ENCODE measurements at places on chromosomes 3 and 15. TPM values are rescaled to one million over a fixed set of nuclear protein-coding genes. Genes with fewer than 3 reads are reported as not detected.

ISY1 gene
- total RNA-seq = 31.4 TPM

DNA sequence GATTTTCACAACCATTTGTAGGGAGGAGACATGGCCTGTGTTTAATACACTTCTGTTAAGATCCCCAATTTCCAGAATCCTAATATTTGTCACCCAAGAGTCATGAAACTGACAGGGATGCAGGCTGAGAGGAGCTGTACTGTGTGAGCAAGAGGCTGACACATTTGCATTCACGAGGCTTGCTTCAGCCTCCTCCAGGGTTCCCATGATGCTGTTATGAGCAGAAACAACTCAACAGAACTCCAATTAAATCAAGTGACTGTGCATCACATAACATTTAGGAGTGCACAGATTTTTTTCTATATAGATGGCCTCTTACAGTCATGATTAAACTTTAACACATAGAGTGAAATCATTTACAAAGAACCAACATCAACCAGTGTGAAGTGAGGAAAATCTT is 292.3 kb upstream of the STT3B start:
- DNase-seq = no peak

CNTN4 gene
- total RNA-seq = 4.3 TPM

DNA sequence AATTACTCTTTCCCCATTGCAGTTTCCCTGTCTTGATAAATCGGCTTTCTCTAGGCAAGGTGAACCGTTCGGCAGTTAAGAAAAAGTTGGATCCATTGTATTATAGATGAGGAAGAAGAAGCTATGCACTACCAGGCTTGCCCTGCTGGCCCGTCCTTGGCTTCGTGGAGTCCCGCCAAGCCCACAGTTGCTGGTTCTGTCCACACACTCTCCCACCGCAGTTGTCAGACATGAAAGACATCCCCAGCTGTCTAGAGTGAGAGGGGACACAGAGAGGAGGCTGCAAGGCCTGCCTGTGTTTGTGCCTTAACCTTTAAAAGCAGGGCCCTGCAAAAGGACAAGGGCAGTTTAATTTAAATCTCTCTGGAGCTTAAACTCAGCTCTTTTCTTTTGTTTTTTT is 47.2 kb upstream of the PLCL2 start:
- no peak for DNase-seq

KCNMB3 gene
- 3.1 TPM for total RNA-seq

TMEM40 gene
- total RNA-seq = not detected

CLDN18 gene
- total RNA-seq = not detected

SLC15A2 gene
- total RNA-seq = 1.4 TPM

SCN5A gene
- total RNA-seq = 1.2 TPM

ISL2 gene
- total RNA-seq = not detected

- DNase-seq = no peak
Measured at GRCh38 chr3:178336336-178336735, 199.9 kb upstream of the KCNMB2 start.

DNA sequence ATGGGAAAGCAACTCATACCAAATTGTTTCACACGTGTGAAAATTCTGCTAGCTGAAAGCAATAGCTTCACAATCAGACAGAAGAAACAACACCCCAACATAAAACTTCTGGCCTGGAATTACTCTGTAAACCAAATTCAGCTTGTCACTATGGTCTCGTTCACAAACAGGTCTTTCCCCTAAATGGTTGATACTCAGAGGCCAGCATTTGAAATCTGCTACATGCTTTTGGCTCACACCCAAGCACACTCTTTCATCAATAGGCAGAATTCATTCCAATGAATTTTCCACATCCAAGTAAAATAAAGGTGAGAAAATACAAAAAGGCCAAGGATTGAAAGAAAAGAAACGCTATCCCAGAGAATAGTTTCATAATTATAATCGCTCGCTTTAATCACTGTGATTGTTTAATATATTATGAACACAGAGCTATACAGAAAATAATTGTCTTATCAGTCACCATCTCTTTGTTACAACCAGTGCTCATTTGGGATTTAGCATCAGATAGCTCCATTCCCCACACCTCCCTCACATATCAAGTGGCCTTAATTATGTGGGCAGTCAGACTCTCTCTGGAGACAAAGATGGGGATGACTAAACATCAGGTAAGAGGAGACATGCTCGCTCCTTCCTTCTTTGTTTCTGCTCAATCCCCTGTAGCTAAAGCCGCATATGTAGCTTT is 503.8 kb upstream of the ARRDC4 start:
- DNase-seq = no peak

GCSAM gene
- total RNA-seq = not detected

DNA sequence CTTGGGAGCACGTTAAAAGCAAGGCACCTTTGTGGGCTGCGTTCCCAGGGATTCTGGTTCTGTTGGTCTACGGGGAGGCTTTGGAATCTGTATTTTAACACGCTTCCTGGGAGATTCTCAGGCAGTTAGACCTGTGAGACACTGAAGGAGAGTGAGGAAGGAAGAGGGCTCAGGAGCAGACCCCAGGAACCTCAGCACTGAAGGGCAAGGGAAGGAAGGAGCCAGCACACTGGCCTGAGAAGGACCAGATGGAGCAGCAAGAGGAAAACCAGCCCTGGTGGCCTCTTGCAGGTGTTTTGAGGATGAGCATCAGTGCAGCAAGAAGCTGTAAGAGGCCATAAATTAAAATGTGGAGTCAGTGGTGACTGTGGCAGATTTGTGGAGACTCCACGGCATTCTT is 146.7 kb downstream of the RPLP1 start:
- DNase-seq = no peak

TERC gene
- total RNA-seq = 16.2 TPM

- no peak for DNase-seq
Measured at GRCh38 chr3:112017091-112017490, 17.4 kb upstream of the TMPRSS7 start.

- no peak for DNase-seq
Measured at GRCh38 chr3:47613722-47614121, 35.1 kb upstream of the CSPG5 start.

C3orf33 gene
- 4.2 TPM for total RNA-seq

DNA sequence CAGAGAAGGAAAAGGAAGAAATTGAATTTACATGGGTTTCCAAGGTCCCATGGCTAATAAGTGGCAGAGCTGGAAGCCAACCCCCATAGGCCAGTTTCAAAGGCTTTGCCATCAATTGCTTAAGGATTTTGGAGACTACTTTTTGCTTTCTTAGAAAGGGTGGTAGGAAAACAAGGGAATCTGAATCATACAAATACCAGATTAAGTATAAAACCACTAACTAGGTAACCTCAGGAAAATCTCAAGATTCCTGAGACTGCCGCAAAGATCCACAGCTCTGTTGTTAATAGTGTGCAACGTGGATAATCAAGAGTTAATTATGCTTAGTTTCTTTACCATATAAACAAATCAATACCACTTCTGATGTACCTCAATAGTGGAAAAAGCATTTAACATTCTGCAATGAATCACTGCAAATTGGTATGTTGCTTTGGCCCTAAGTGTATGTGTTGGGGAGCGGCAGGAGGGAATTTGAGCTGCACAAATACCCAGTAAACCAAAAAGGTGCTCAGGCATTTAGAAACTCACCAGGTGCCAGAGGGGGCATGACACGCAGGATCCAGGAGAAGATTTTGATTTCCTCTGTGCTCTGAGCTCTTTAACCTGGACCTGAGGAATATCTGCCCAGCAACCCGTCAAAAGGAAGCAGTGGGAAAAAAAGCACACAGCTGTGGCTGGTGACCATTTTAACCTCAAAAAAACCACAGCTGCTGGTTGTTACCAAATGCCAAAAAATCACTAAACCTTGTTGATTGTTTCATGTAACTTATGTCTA is 22.0 kb downstream of the AADAC start:
- no peak for DNase-seq

- DNase-seq = no peak
Measured at GRCh38 chr3:197349368-197349767, 51.0 kb upstream of the DLG1 start.

CHMP2B gene
- total RNA-seq = 19.6 TPM

GOLGA6L7 gene
- total RNA-seq = not detected

- DNase-seq = no peak
Measured at GRCh38 chr3:123344907-123345594, 103.8 kb downstream of the ADCY5 start.

Data from neural crest cell (in vitro differentiated cells).